NT2/D1 (cell line): ENCODE measurements at places on chromosomes 6 and 20.

GRCh38 chr20:58133020-58133808, 95.2 kb downstream of the ANKRD60 start:
- DNase-seq, result no peak

- no peak for DNase-seq
These were observed 25.5 kb upstream of the SMIM26 start for GRCh38 chr20:18541741-18542140.

GRCh38 chr6:3176562-3177355, 19.4 kb upstream of the TUBB2A start:
- no peak for DNase-seq

DNA sequence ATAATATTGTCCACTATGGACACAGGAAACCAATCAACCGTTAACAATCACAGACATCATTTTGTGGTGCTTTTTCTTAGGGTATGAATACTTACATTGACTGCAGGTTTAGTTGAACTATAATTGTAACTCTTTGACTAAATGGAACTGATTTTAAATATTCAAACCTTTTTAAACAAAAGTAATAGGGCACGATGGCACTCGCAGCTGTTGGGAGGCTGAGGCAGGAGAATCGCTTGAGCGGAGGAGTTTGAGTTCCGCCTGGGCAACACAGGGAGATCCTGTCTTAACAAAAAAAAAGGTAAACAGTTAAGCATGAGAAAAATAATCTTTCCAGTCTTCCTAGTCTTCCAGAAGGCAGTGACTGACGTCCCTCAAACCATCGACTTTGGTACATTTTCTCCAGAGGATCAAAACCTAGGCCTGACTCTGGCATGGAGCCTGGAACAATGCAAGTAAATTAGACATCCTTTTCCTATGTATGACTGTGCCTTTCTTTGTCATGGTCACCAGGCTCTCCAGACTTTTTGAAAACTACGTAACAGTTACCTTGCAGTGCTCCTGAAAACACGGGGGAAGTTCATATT, 16.6 kb upstream of the PRDM13 start:
- no peak for DNase-seq

GRCh38 chr6:165091121-165091785, 218.2 kb downstream of the C6orf118 start:
- no peak for DNase-seq

- no peak for DNase-seq
These were observed 7.6 kb upstream of the MTHFD1L start for GRCh38 chr6:150857945-150858308.

- DNase-seq, result no peak
These were observed 44.1 kb upstream of the AKIRIN2 start for GRCh38 chr6:87745966-87746721.
